ENCODE measurements at places on chromosomes 2 and 18. TPM values are rescaled to one million over a fixed set of nuclear protein-coding genes. Genes with fewer than 3 reads are reported as not detected.

GRCh38 chr2:203650860-203651613 lies 55.4 kb upstream of the CD28 start:
- peak; percentile 78 for DNase-seq

DNA sequence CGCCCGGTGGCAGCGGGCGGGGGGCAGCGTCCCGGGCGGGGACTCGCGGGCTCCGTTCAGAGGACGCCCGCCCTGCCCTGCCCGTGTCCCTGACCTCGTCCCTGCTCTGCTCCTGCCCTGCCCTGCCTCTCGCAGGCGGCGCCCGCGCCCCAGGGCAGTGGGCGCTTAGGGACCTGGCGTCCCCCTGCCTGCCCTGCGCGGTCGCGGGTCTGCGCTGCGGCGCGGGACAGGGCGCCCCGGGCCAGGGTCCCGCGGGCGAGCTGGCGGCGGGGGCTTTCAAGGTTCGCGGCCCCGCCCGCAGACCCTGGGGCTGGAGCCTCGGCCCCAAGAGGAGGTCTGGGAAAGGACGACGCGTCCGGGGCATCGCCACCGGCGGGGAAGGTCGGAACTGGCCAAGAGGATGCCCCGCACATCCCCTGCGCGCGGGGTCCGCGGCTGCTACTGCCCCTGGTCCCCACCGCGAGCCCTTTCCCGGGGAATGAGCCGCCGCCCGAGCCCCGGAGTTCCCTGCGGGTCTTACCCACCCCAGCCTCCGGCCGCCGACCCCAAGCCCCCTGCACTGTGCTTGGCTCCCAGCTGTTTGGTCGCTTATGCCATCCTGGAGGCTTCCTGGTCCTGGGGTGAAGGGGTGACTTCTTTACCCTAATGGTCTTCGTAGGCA lies 679 bp downstream of the RNF144A start:
- DNase-seq, result no peak

- DNase-seq, result no peak
Observed at GRCh38 chr2:23637011-23637778, 252.2 kb downstream of the KLHL29 start.

- peak; percentile 43 for DNase-seq
Observed at GRCh38 chr2:237873897-237874551, 14.6 kb downstream of the RAMP1 start.

DNA sequence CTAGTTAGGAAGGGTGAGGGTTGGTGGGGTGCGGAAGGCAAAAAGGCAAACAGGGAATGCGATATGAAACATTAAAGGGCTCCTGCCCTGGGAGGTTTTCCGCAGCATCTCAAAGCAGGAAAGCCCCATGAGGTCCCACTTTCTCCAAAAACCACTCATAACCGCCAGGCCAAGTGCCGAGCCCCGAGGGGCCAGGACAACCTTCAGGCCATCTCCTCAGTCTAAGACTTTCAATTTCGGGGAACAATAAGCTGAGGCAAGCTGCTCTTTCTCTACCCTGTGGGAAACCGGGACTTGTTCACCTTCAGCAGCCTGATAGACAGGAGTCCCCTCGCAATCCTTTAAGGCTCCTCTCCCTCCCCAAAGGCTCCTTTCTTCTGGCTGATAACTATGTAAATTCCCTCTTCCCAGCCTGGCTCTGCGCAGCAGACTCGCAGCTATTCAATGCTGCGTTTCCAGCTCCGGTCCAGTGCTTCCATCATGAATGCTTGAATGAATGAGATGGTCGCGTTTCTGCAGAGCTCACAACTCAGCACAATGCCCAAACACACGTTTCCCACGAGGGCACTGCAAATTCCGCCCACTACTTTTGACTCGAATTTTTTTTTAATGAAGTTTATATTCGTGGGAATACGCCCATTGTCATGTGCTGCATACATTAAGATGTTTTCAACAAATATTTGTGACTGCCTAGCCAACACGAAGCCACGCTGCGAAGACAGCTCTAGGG lies 1.4 kb downstream of the LAMA1 start:
- no peak for DNase-seq

DNA sequence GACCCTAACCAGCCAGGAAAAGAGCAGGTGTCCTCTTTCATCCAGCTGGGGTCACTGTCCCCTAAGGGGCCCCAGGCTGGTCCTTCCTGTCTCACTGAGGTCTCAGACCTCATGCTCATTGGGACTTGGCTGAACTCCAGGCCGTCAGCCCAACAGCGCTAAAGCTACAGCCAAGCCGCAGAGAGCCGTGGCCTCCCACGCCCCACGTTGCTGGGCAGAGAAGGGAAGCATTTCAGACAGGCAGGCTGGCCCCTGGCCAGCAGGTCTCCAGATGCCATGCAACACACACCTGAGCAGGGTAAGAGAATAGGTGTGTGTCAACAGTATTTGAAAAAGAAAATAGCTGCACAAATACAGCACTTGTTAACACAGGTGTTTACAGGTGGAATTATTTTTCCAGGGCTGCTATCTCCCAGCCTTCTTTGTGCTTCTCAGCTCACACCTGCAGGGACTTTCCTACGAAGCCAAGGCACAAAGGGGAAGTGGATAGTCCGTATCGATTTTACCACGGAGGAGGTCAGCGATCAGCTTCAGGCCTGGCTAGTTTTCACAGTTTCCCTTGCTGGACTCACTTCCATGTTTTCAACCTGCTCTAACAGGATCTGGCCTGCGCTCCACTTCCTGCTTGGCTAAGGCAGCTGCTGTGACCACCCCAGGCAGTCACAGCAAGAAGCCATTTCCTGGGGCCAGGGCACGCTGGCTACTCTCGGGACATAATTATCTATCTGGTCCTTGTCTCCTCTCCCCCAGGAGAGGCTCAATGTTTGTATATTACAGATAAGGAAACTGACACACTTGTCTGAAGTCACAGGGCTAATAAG lies 156.1 kb upstream of the ID2 start:
- peak; percentile 88 for DNase-seq

DNA sequence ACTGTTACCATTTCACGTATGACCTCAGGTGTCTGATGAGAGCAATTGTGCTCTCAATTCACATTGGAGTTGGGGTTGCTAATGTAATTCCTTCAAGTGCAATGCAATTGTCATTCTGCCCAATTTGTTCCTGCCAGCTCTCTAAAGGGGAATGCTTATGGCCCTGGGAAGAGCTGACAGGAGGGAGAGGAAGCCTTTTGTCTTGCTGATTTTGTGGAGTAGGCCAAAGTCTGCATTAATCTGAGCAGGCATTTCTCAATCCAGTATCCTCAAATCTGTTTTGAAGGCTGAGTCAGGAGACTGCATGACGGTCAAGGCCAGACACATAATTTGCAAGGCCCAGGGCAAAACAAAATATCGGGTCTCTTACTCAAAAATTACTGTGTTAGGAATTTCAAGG lies 326.4 kb upstream of the SPHKAP start:
- DNase-seq, result no peak

DNA sequence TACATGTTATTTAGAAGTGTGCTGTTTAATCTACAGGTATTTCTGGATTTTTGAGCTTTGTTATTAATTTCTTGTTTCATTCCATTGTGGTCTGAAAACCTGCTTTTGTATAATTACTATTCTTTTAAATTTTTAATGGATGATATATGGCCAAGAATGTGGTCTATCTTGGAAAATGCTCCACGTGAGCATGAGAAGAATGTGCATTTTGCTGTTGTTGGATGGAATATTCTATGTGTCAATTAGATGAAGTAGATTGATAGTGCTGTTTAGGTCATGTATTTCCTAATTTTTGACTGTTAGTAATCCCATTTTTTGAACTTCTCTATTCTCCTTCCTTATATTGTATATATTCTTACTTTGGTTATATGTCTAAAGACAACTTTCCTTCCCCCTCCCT lies 19.9 kb upstream of the TTN start:
- no peak for DNase-seq

DNA sequence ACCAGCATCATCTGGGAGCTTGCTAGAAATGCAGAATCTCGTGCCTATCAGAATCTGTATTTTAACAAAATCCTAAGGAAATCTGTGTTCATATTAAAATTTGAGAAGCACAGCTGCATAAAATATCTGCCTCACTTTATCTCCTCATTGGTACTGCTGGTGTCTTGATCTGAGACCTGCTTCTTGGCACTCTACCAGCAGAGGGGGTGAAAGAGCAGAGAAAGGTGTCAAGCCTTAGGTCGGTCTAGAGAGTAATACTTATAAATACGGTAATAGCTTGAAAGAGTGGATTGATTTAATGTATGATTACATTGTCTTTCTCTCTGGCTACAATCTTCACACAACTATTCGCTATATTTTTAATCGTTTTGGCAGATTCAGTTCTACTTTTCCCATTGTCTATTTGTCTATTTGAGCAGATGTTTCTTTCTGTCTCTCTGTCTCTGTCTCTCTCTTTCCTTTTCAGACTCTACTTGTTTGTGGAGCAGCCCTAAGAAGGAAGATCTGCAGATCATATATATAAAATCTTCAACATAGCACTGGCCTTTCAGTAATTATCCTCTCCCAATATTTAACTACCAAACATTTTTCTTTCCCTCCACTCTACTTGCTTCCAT lies 1.7 kb upstream of the GCG start:
- DNase-seq, result no peak

- no peak for DNase-seq
Observed at GRCh38 chr2:223997938-223998337, 40.7 kb downstream of the MRPL44 start.

DNA sequence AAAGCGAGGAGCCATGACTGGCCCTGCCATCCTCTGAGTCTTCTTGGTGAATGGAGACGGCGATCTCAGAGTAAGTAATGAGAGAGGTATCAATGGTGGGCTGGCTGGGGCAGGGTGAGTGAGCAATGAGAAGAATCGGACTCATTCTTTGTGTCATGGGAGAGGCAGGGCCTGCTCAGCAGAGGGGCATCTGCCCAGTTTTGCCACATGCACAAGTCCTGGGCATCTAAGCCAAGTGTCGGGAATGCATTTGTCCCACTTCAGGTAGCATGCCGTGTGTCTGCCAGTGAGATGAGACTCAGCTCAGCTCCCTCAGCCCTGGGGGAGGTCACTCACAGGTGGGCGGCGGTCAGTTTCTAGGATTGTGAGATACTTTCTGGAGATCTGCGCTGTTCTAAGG lies 791.0 kb upstream of the RAB6C start:
- DNase-seq, result no peak

GRCh38 chr2:72964146-72964525 lies 46.8 kb downstream of the EMX1 start:
- no peak for DNase-seq

- DNase-seq, result no peak
Observed at GRCh38 chr2:5692561-5693286, 540 bp downstream of the SOX11 start.

DNA sequence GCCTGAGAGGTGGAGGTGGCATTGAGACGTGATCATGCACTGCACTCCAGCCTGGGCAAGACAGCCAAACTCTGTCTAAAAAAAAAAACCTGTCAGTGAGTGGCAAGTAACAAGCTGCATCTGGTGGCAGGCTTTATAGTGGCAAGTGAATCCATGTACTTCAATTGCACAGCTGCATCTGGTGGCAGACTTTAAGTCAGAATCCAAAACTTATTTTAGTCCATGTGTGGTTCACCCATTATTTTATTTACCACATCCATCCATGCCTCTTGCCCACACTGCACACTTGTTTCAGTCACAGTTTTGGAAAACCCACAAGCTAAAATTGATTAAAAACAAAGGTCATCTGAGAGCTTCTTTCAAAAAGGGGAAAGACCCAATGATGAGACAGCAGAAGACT lies 1636.4 kb upstream of the NXPH2 start:
- no peak for DNase-seq

GRCh38 chr2:232377319-232377718 lies 1.2 kb upstream of the ALPP start:
- DNase-seq, result no peak

DNA sequence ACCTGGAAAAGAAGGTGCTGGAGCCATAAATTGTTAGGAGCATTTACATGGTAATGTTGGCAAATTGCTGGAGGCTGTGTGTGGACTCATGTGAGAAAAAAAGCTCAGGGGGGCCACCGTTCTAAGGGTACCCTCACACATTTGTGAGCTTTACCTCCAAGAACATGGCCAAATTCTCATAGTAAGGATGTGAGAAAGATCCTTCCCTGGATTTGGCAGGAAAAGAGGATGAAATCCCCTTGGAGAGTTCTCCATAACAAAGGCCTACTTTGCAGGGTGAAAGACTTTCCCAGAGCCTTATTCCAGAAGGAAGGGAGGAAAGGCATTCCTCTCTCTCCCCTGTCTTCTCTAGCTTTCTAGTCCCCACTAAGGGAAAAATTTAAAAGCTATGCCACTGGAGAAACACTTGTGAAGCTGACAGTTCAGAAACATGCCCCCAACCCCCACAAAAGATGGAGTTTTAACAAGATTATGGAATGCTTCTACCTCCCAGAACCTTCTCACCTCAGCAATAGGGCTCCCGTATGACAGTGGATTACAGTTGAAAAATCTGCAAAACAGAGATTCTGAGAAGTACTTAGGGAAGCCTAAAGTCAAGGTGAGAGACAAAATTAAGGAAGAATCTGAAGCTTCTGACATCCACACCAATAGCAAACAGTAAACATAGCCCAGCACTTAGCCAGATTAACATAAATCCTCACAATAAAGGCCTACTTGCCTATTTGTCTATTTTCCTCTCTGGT lies 20.2 kb upstream of the ERMN start:
- DNase-seq, result no peak

DNA sequence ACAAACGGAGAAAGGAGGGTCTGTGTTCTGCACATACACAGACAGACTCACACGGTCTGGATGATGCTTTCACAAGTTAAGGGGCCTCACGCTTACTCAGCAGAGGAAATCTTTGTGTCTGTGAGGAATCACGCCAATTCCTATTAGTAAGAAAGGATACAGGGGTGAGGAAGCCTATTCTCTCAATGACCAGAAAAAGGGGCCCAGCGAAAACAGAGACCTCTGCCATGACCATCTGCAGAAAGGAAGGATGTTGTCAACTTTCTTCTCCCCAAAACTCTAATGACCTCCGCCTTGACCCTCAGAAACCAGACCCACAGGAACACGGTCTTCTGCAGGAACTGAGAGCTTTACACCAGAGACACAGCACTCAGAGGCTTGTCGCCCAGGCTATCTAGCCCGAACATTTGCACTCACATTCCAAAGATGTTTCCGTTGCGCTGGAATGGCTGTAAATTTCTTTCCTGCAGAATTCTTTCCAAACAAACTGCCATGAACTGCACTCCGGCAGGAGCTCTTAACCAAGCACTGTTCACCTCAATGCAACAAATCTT lies 186.3 kb downstream of the TCF4 start:
- no peak for DNase-seq

DNA sequence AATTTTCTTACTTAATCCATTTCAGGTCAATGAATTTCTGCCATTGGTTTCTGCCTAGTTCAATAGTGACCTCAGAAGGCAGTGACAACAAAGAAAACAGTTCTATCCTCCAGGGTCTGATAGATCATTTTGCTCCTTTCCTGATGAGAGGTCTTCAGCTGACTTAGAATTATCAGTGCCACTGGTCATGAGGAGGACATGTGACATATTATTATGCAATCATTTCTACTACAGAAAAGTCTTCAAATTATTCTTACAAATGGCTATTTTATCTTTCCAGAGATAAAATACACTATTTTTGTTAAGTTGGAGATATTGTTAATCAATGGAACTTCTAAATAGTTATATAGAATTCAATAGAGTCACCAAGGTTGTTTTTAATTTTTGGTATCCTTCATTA lies 360.0 kb upstream of the GALNT5 start:
- DNase-seq, result no peak

The SNTG2 gene
- total RNA-seq, result not detected

The CDCA7 gene
- 0.25 TPM for total RNA-seq

The MARCHF4 gene
- not detected for total RNA-seq

The TBR1 gene
- total RNA-seq, result not detected

The DIPK1C gene
- not detected for total RNA-seq

The BCL11A gene
- 0.50 TPM for total RNA-seq

The GREB1L gene
- total RNA-seq, result 4.3 TPM

The PRSS56 gene
- not detected for total RNA-seq

All from left lobe of liver (tissue), 2 donors.